Kidney (tissue), 22 donors: ENCODE measurements at places on chromosomes 16 and 17.

DNA sequence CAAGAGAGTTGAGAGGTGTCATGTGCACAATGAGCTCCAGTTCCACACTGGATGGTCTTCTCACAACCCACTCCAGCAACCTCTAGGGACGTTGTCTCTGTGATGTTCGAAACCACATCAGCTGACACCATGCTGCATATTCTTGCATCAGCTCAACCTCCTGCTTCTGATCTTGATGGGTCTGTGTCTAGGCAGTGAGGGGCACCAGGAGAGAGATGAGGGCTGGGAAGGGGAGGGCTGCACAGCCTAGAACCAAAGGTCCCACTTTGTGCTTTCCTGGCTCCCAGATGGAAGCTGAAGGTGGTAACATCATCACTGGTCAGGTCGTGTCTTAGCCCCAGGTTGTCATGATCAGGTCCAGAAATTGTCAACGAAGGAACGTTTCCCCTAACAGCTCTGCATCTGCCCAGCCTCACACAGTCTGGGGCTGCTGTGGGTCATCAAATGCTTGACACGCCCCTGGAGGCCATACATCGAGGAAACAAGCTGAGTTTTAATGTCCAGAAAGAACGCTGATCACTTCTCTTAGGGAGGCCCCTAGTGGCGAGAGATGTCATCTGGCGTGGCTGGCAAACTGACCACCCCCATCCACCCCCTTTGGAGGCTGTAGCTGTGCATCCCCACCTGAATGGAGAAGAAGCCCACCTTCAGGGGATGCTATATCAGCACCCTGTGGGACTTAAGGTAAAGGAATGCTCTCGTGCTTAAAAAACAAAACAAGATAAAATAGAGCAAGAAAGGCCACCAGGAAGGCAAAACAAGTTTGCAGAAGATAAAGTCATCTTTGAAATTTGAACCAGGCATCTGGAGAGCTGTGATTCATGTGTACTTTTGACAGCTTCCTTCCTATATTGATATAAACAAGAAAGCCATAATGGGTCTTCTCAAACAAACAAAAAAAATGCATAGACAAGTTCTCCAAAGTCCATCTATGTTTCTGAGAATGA lies 58.3 kb downstream of the WIPI1 start:
- no peak overlapping the region for H3K27ac ChIP-seq
- no peaks in the 10 kb centered on the region for H3K36me3 ChIP-seq
- no peak overlapping the region for H3K4me3 ChIP-seq
- H3K27me3 ChIP-seq = no peaks in the 10 kb centered on the region
- no peaks in the 10 kb centered on the region for H3K4me1 ChIP-seq

DNA sequence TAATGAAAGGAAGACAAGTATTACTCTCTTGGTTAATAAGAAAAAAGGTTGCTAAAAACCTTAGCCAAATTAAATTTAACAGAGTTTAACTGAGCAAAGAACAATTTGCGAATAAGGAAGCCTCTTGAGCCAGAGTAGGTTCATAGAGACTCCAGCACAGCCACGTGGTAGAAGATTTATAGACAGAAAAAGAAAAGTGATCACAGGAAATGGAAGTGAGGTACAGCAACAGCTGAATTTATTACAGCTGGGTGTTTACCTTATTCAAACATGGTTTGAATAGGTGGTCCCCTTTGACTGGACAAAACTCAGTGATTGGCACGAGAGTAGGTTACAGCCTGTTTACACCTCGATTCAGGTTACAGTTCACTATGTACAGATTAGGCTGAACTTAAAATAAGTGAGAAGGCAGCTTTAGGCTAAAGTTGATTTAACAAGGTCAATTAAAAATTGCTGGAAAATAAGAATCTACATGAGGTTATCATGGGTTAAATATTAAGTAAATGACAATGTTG lies 3.3 kb upstream of the CCL15 start:
- no peaks in the 10 kb centered on the region for H3K27me3 ChIP-seq
- peaks cover 6% of the 10 kb centered on the region for H3K4me1 ChIP-seq
- no peak overlapping the region for H3K4me3 ChIP-seq
- DNase-seq = peak; percentile 22
- H3K36me3 ChIP-seq = no peaks in the 10 kb centered on the region

- H3K27me3 ChIP-seq = peaks cover 8% of the 10 kb centered on the region
- H3K36me3 ChIP-seq = no peaks in the 10 kb centered on the region
- DNase-seq = no peak
- no peak overlapping the region for H3K4me3 ChIP-seq
- no peak overlapping the region for H3K27ac ChIP-seq
Measured at GRCh38 chr17:35467824-35468223, 19.3 kb upstream of the SLFN13 start.

DNA sequence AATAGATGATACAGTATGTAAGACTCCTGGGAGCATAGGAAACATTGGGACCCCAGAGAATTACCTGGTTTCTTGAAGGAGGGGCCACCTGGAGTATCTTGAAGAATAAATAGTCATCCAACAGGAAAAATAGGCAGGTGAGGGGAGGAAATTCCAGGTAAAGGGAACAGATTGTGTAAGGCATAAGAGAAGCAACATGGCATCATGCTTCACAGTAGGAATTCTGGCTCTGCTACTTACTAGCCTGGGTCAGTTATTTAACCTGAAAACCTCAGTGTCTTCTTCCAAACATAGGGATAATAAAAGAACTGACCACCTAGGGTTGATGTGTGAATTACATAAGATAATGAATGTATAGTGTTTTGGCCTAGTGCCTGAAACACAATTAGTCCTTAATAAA lies 122.1 kb downstream of the CA10 start:
- H3K4me3 ChIP-seq = no peak overlapping the region
- DNase-seq = no peak
- no peaks in the 10 kb centered on the region for H3K27me3 ChIP-seq
- no peaks in the 10 kb centered on the region for H3K4me1 ChIP-seq

GRCh38 chr17:56297184-56297583 lies 143.9 kb downstream of the ANKFN1 start:
- H3K4me1 ChIP-seq = no peaks in the 10 kb centered on the region

DNA sequence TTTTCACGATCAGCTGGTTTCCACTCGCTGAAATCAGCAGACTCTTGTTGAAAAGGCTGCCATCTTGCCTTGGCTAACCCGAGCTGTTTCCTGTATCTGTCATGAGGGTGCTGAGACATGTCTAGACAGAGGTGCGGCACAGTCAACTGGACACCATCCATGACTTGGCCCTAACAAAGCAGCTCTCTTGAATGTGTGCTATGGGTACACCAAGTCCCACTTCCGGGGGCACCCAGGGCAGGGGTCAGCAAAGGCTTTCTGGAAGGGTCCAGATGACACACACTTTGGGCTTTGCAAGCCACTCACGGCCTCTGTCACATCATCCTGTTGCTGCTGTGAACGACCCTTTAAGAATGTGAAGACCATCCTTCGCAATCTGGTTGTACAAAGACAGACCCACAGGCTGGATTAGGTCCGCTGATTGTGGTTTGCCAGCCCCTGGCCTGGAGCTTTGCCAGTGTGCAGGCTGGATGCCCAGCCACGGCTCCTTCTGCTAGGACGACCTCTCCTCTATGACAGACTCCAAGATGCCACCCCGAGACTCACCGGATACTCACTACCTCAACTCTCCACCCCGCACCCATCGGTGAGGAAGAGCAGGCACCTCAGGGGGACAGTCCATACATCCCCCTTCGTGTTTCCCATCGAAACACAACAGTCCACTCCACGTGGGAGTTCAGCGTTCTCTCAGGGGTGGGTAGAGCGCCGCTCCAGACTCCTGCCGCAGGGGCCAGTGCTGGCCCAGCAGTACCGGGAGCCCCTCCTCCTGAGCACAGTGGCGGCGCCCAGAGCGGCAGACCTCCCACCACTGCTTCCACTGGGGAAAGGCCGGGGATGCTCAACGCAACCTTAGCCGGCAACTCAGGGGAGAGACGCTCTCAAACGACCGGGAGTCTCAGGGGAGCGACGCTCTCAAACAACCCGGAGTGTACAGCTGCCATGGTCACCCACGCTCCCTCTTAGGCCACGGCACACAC lies 123.5 kb downstream of the ANKRD11 start:
- H3K4me3 ChIP-seq = no peak overlapping the region
- H3K27me3 ChIP-seq = no peaks in the 10 kb centered on the region
- peak; percentile 64 for DNase-seq
- no peaks in the 10 kb centered on the region for H3K36me3 ChIP-seq
- H3K27ac ChIP-seq = no peak overlapping the region

DNA sequence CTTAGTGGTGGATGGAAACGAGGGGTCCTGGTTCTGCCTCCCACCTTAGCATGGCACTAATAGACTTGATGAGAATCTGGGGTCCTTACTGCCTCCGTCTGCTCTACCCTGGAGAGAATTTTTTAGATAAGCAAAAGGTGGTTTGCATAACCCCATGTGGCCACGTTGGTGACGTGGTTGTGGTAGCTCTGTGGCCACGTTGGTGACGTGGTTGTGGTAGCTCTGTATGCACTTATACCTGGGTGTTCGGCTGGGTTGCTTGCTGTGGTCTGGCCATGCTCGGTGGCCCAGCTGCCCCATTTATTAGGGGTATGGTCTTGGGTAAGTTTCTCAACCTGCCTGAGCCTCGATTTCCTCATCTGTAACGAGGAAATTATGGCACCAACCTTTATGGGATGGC lies 13.0 kb downstream of the SPIRE2 start:
- no peaks in the 10 kb centered on the region for H3K36me3 ChIP-seq
- DNase-seq = no peak
- H3K4me1 ChIP-seq = no peaks in the 10 kb centered on the region
- H3K27me3 ChIP-seq = no peaks in the 10 kb centered on the region
